Daoy (cell line): ENCODE measurements at places on chromosomes 4 and X. TPM values are rescaled to one million over a fixed set of nuclear protein-coding genes. Genes with fewer than 3 reads are reported as not detected.

- DNase-seq, result no peak
Observed at GRCh38 chrX:110310896-110311295, 7.0 kb downstream of the AMMECR1 start.

GRCh38 chr4:114026447-114026846 is 47.0 kb upstream of the ARSJ start:
- no peak for DNase-seq

LRCH2 gene
- total RNA-seq, result 1.3 and 2.8 TPM in 2 replicates

SUPT20HL1 gene
- total RNA-seq, result not detected in 2 replicates
